ENCODE measurements at places on chromosomes 6 and 20.
A peak's percentile ranks its signal among the peaks of the same experiment; 100 is the strongest.

- DNase-seq = no peak
These were observed 31.4 kb downstream of the RALGAPA2 start for GRCh38 chr20:20680991-20681508.

- DNase-seq = peak; percentile 28
These were observed 514 bp downstream of the TCFL5 start for GRCh38 chr20:62860924-62861691.

DNA sequence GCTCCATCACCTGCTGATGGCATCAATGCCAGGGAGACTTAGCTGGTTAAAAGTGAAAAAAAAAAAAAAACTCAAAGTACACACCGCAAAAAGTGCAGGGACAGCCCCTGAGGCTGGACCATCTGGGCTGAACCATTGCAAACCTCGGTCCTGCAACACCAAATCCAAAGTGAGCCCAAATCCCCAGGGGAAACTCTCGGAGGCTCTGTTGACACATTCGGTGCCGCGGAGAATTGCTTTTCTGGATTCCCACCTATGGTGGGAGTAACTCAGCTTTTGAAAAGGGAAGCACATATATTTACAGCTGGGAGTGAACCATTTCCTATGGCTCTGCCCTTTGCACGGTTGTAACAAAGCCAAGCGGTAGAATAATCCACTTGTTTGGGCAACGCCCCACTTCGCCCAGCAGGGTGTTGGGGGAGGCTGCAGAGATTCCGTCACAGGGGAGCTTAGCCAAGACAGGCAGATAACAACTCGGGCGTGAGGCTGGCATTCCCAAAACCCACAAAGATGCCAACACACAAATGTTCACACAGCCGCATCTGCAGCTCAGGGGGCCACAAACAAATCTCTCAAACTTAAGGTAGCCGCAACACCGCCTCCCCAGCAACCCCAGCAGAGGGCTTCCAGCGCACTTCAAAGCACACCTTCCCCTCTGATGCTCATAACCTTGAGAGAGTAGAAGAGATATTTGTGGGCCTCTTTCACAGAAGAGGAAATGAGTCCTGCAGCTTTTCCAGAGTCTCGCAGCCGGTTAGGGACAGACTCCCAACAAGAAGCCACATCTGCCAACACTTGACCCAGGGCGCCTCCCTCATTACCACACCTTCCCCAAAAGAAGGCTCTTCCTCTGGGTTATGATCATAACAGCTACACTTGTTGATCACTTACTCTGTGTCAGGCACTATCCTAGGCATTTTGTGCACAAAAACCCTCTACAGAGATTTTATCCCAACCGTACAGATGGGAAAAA, 11.4 kb downstream of the ZC3H12D start:
- DNase-seq = no peak

GRCh38 chr6:37072526-37072925, 67.1 kb downstream of the FGD2 start:
- DNase-seq = no peak

- no peak for DNase-seq
These were observed 628 bp upstream of the ERGIC3 start for GRCh38 chr20:35541118-35541782.

- no peak for DNase-seq
These were observed 8.2 kb downstream of the ARHGAP40 start for GRCh38 chr20:38609815-38610214.

DNA sequence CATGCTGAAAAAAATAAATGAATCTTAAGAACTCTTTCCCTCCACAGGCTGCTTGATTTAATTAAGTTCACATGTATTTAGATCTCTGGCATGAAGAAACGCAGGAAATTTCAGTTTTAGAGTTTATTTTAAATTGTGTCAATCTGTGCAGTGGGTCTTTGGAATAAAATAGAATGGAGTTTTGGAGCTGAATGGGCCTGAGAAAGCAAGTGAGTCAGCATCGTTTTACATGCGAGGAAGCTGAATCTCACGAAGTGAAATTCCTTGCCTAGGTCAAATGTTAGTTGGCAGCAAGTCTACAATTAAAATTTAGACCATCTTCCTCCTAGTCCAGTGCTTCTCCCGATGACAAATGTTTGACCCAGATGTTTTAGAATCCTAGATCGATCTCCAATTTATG, 22.4 kb downstream of the MAP7 start:
- DNase-seq = no peak

DNA sequence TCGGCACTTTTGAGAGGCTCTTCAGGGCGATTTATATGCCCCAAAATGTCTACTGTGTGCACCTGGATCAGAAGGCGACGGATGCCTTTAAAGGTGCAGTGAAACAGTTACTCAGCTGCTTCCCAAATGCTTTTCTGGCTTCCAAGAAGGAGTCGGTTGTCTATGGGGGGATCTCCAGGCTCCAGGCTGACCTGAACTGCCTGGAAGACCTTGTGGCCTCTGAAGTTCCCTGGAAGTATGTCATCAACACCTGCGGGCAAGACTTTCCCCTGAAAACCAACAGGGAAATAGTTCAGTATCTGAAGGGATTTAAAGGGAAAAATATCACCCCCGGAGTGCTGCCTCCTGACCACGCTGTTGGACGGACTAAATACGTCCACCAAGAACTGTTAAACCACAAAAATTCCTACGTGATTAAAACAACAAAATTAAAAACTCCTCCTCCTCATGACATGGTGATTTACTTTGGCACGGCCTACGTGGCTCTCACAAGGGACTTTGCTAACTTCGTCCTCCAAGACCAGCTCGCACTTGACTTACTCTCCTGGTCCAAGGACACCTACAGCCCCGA, 8.2 kb downstream of the GCNT2 start:
- DNase-seq = no peak

GRCh38 chr6:43847741-43848630, 78.0 kb downstream of the VEGFA start:
- DNase-seq = no peak

DNA sequence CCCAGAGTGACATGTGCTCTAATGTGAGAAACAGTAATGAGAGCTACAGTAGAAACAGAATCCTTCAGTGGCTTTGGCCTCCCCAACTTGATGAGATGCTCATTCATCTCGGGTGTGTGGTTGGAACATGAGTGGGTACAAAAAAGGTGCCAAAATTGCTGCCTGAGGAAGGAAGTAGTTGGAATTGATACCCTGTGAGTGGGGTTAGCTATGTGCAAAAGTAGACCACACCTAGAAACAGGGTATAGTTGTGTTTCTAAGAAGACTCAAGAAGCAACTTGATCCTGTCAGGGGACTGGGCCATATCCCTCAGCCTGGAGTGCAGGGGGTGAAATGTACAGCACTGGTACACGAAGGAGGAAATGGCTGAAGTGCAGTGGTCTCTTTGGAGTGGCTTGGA, 206.4 kb upstream of the SUPT3H start:
- no peak for DNase-seq

- no peak for DNase-seq
These were observed 112.0 kb upstream of the PDE10A start for GRCh38 chr6:165774903-165775601.

DNA sequence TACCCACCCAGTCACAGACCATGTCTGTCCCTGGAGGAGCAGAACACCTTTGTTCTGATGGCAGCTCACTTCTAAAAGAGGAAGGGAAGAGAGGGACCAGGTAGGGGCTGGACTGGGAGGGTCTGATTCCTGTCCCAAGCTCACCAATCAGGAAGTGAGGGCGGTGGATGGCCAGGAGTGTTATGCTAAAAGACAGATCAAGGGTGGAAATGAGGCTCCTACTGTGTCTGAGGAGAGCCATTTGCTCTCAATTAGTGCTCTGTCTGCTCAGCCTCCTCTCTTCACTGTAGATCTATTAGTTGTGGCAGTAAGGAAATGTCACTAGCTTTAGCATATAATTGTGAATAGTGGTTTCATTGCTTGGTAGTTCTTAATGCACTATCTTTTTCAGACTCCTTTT, 72.5 kb downstream of the ARMC2 start:
- no peak for DNase-seq

DNA sequence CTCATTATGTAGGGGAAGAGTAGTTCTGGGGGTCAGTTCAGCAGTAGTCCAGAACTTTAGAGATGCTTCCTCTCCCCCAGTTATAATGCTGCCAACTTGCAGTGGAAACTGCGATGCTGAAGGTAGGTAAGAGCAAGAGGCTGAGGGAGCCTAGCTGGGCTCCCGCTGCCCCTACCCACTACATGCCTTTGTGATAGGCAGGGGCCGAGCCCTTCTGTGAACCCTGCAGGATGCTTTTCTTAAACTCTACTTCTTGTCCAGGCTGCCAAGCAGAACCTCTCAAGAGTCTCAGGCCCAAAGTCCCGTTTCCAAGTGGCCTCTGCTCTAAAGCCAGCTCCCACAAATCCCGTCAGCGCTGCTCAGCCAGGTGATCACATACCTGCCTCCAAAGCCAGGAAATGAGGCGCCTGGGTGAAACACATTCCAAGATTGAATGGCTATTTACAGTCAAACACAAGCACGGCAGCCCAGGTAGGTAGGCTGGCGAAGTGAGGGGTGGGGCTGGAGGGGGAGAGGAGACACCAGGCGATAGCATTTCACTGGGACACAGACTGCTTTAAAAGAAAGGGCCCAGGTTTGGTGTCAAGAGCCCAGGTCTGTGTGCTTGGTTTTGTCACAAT, 150.7 kb downstream of the CD24 start:
- DNase-seq = no peak

- DNase-seq = no peak
These were observed 50.4 kb upstream of the ENTPD6 start for GRCh38 chr20:25145131-25145530.

GRCh38 chr6:85506441-85507093, 56.7 kb downstream of the NT5E start:
- no peak for DNase-seq

GRCh38 chr20:61524951-61525666, 273.0 kb downstream of the CDH4 start:
- no peak for DNase-seq

- no peak for DNase-seq
These were observed 18.6 kb upstream of the PPP1R3G start for GRCh38 chr6:5066456-5067093.
